ENCODE measurements at places on chromosomes 3 and 15.

- no peak for DNase-seq
These were observed 641.4 kb upstream of the CBLB start for GRCh38 chr3:106510206-106510605.

- DNase-seq: no peak
These were observed 33.5 kb upstream of the MFSD1 start for GRCh38 chr3:158768361-158768787.

GRCh38 chr3:76554707-76555106 is 485.2 kb upstream of the ROBO2 start:
- no peak for DNase-seq

GRCh38 chr15:60839510-60840211 is 360.7 kb upstream of the ICE2 start:
- no peak for DNase-seq

DNA sequence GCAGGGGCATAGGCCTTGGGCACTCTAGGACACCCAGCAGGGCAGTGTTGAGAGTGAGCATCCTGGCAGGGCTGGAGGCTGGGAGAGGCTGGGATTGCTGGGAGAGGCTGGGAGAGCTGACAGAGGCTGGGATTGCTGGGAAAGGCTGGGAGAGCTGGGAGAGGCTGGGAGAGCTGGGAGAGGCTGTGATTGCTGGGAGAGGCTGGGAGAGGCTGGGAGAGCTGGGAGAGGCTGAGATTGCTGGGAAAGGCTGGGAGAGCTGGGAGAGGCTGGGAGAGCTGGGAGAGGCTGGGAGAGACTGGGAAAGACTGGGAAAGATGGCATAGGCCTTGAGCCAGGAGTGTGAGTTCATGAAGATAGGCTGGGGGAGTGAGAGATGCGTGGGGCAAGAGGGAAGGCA is 77.8 kb downstream of the MESD start:
- no peak for DNase-seq

DNA sequence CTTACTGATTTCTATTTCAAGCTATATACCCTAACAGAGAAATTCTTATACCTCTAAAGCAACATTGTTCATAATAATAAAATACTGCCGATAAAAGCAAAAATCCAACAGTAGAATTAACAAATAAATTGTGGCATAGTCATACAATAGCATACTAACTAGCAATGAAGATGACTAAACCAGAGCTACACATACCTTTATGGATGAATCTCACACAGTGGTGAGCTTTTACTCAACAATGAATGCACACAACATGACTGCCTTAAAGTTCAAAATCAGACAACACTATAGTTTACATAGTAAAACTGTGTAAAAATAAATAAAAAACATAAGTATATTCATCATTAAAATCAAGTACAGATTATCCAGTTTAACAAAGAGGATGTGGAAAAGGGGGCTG is 99.1 kb downstream of the NR1I2 start:
- DNase-seq: no peak

GRCh38 chr3:114880078-114880477 is 267.0 kb downstream of the ZBTB20 start:
- no peak for DNase-seq

GRCh38 chr3:125479091-125479490 is 40.9 kb downstream of the SNX4 start:
- DNase-seq: no peak

- DNase-seq: peak; percentile 35
These were observed 34.0 kb downstream of the PCSK6 start for GRCh38 chr15:101455291-101456025.

GRCh38 chr15:73631915-73632669 is 1.1 kb downstream of the NPTN start:
- DNase-seq: no peak

Data from CD4-positive, alpha-beta T cell treated with Interferon alpha-2 for 1 hour (primary cell).